ENCODE measurements at places on chromosomes 12 and 14. TPM values are rescaled to one million over a fixed set of nuclear protein-coding genes. Genes with fewer than 3 reads are reported as not detected.

DNA sequence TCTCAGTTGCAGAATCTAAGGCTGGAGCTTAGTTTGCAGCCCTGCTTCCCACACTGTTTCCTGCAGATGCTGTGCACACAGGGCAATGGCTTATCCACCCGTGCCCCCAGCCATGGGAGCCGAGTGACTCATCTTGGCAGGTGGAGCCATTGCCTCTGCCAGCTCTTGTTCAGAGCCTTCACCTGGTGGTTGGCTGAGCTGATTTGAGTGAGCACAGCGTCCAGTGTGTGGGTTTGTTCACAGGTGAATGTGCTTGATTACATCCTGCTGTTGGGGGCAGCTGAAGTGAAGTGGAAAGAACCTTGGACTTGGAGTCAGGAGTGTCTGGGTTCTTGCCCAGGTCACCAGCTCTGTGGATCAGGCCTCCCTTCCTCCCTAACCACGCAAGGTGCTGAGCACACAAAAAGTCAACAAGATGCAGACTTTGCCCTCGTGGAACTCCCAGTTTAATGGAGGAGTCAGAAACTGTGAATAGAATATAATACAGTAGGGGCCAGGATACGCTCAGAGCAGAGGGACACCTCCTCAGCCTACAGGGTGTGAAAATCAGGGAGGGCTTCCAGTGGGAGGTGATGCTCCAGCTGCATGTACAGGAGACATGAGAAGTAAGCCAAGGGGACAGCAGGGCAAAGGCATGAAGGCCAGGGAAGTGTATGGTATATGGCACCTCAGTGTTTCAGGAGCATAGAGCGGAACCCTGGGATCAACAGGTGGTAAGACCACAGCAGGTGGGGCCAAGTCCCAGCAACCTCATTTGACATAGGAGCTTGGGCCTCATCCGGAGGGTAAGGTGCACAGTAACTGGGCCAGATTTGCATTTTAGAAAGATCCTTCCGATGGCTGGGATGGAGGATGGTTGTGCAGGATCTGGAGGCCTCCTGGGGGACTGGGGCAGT, 22.8 kb downstream of the JDP2 start:
- peak; percentile 84 for DNase-seq

- DNase-seq, result no peak
These were observed 339.0 kb downstream of the FUT8 start for GRCh38 chr14:65751510-65751909.

GRCh38 chr14:53894456-53894855, 62.2 kb downstream of the BMP4 start:
- peak; percentile 71 for DNase-seq

GRCh38 chr12:74031045-74031444, 506.6 kb upstream of the ATXN7L3B start:
- no peak for DNase-seq

DNA sequence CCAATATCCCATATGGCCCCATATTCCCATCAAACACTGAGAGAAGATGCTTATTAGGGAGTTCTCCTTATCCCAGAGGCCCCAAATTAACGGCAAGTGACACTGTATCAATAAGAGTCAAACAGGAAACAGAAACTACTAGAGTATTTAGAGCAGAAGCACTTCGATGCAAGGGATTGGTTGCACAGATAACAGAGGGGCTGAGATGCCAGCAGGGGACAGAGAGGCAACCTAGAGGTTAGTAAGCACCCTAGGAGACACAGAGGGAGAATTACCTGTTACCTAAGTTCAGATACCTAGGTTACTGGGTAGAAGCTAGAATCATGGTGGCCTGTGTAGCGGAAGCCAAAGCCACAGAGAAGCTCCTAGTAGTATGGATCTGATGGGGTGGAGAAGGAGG, 2.9 kb downstream of the HEBP1 start:
- no peak for DNase-seq

DNA sequence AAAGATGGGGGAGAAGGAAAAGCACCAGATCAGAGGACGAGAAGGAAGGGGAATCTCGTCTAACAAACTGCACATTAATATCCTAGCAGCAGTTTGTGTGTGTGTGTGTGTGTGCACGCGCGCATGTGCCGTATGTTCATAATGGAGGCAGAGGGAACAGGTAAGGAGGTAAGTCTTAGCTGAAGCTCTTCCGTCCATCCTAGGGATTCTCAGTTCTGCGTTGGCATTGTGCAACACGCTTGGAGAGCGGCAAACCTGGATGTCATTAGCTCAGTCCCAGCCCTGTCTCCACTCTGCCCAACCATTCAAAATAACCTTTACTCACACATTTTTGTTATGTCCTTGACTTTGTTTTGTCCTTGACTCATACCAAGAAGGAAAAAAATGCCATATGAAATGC, 1.6 kb upstream of the C1R start:
- DNase-seq, result no peak

DNA sequence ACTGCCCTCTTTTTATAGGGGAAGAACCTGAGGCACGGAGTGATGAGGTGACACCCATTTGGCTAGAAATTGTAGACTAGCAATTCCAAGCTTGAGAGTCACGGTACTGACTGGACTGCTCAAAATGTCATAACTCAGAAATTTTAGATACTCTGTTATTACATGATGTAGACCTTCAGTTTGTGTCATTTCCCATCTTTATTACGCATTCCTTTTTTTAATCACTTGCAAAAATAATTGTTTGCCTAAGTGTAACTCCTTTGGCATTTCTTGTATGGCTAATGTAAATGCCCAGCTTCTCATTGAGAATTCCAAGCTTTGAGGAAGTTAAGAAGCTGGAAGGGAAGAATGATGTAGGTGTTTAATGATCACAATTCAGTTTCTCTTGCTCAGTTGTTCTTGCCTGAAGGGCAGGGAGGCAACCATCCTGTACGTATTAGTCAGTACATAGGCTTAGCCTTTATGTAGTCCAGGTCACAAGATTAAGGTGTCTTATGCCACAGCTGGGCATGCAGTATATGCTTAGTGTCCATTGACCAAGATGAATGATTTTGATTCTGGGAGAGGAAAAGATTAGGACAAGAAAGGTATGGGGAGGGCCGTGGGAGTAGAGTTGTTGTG, 68.2 kb upstream of the EVL start:
- peak; percentile 17 for DNase-seq

- DNase-seq, result no peak
These were observed 201.4 kb upstream of the EEA1 start for GRCh38 chr12:93130366-93131054.

DNA sequence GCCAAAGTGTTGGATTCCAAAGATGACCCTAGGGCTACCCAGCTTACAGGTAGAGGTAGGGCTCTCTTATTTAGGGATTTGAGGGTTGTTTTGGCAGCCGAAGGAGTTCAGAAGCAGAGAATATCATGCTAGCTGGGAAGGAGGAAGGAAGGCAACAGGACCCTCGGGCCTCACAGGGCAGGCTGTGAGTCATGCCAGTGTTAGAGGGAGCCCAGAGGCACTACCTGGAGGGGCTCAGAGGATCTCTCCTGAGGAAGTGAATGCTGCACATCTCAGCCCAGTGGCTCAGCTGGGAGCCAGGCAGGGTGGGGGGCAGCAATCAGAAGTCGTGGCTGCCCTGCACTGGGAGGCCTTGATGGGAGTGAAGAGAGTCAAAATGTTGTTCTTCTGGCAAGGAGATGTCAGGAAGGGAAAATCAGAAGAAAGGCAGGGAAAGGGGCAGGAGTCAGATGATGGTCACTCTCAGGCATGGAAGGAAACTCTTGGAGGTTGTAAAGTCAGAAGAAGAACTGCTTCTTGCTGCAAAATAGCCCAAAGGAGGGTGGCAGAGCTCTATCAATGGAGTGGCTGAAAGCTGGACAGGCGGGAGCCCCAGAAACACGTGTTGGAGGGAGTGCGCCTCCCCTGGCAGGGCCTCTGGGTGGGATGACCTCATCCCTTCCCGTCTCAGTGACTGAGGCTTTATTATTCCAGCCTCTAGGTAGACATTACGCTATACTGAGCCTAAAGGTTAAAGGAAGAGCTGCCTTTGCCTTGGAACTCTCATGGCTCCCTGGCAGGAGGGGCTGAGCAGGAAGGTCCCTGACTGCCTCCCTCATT, 141.3 kb downstream of the SMOC1 start:
- DNase-seq, result no peak

GRCh38 chr12:111182382-111182781, 186.5 kb downstream of the PHETA1 start:
- DNase-seq, result no peak

GRCh38 chr14:54251356-54251755, 145.5 kb upstream of the CDKN3 start:
- DNase-seq, result peak; percentile 95

DNA sequence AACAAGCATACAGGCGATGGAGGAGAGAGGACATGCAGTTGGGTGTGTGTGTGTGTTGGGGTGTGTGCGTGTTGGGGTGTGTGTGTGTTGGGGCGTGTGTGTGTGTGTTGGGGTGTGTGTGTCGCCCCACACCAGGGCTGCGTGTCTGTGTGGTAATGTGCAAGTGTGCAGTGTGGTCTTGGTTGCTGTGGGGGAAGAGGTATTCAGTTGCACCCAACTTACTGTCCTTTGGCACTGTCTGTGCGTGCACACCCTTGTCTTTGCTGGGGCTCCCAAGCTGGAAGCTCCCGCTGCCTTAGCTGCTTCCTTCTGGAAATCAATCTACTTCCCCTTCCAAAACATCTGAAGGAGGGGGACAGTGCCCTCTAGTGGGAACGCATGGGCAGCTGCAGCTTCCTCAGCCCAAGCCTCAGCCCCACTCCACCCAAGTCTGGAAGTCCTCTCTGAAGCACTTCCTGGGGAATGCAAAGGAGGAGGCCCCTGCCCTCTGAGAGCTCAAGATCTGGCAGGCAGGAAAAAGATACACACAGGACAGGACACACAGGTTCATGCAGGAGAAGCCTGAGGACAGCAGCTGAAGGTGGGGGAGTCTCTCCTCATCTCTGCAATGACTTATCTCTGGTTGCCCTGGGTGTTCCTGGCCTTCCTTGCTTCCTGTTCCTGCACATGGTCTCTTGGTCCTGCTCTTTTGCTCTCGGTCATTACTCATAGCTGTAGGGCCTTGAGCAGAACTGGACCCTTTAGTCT, 13.1 kb downstream of the ASIC1 start:
- DNase-seq, result peak; percentile 86

DNA sequence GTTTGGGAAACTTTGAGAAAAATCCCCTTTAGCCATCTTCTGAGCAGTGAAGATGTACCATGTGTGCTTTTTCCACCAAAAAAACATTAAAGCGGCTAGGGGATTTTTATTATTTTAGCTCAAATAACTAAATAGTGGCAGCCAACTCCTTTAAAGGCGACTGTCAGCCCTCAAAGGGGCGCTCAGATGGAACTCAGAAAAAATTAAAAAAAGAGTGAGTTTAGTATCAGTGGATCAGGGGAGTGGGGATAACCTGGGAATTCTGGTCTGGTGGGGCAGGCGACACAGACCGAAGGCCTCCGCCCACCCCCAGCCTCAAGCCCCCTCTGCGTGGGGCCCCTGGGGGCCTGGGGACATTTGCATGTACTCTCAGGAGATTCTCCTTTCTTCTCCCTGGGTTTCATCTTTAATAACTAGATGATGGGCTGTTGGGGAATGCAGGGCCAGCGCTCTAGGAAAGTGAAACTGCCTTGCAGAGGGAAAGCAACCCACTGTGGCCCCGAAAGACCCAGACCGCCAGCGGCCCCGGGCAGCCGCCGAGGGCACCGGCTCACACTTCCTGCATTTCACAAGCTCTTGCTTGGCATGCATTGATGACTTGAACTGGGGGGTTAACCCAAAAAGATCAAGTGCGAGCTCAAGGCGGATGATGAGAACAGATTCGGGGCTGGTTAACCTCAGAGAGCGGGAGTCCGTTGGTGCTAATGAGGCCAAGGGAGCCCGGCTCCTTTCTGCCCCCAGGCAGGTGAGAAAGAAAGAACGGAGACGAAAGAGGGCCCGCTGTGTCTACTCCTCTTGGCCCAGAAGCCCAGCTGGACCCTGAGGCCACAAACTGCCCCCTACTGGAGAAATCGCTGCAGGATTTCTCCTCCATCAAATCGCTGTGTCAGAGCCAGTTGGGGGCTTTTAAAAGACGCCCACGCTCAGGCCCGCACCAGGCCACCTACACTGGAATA, 7.3 kb upstream of the BATF start:
- no peak for DNase-seq

- no peak for DNase-seq
These were observed 475 bp upstream of the PCNX1 start for GRCh38 chr14:70906793-70907175.

- no peak for DNase-seq
These were observed 53.7 kb upstream of the KITLG start for GRCh38 chr12:88634008-88634407.

DNA sequence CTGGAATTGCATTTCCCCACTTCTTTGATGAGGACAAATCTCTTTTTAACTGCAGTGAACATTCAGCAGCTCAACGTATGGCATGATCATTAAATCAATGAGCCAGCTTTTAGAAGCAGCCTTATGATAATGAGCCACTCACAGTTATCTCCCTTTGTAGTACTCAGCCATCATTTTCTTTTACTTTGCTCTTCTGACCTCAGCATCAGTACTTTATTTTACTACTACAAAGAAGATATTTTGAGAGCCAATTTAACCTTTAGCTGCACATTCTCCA, 250.0 kb upstream of the CLEC14A start:
- no peak for DNase-seq

DNA sequence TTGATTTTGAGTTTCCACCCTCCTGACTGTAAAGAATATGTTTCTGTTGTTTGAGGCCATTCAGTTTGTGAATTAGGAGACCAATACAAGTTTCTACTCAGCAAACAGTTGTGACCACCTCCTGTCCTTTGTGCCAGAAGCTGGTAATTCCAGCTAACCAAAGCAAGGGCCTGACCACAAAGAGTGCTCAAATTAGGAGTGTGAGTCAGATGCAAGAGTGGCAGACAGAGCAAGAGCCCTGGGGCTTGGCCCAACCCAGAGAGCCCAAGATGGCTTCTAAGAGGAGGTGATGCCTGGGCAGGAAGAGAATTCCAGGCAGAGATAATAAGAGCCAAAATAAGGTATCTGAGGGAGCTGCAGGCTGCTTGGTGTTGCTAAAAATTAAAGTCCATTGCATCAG, 77.7 kb upstream of the C14orf132 start:
- DNase-seq, result no peak

GRCh38 chr12:6039894-6040601, 84.4 kb downstream of the VWF start:
- DNase-seq, result peak; percentile 74

- DNase-seq, result no peak
These were observed 12.0 kb downstream of the DEPDC4 start for GRCh38 chr12:100254876-100255275.

CDK2 gene
- total RNA-seq, result 68.2 TPM

RNU4-1 gene
- total RNA-seq, result under 0.01 TPM

TNFAIP2 gene
- 80.7 TPM for total RNA-seq

E2F7 gene
- 17.2 TPM for total RNA-seq

LRRIQ1 gene
- 0.40 TPM for total RNA-seq

BMP4 gene
- 8.7 TPM for total RNA-seq

RARG gene
- total RNA-seq, result 73.5 TPM

GALNT16 gene
- 0.33 TPM for total RNA-seq

CACNA1C gene
- total RNA-seq, result not detected

SYNDIG1L gene
- total RNA-seq, result not detected
